ENCODE measurements at places on chromosomes 6 and 20.

- DNase-seq: no peak
Measured at GRCh38 chr20:44644667-44645131, 6.8 kb downstream of the ADA start.

GRCh38 chr6:124368131-124368530 lies 564.5 kb downstream of the NKAIN2 start:
- no peak for DNase-seq

GRCh38 chr20:57576002-57576401 lies 15.1 kb downstream of the PCK1 start:
- no peak for DNase-seq

- no peak for DNase-seq
Measured at GRCh38 chr6:73515204-73515655, 5.6 kb downstream of the EEF1A1 start.

- no peak for DNase-seq
Measured at GRCh38 chr6:28140616-28141015, 1.1 kb upstream of the ZKSCAN8 start.

GRCh38 chr6:106051226-106051625 lies 34.9 kb upstream of the PRDM1 start:
- DNase-seq: no peak
